ENCODE measurements at places on chromosomes 1 and 21.

DNA sequence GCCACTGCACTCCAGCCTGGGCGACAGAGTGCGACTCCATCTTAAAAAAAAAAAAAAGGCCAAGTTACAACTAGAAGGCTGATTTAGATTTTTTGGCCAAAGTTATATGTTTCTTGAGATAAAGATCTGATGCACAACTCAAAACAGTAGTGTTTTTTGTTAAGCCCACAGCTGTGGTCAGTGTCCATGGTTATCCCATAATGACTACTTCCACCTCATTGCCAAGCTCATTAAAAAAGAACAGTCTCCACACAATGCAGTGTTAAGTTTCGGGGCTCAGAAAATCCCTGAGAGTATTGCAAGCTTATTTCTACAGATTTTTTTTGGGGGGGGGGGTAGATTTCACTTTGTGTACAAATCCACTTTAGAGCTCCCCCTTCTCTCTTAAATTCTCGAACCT, 120.5 kb downstream of the RUNX1 start:
- no peak for DNase-seq

DNA sequence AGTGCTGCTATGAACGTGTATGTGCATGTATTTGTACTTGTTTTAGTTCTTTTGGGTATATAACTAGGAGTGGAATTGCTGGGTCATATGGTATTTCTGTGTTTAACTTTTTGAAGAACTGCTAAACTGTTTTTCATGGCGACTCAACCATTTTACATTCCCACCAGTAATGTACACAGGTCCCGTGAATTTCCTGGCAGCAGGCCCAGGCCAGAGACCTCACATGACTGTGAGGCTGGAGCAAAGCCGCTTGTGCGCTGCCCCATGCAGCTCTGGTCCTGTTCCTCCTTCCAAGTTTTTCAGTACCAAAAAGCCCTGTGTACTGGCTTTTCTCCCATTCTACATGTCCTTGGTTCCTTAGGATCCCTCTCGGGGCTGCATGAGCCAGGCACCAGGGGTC, 29.6 kb downstream of the ACOT11 start:
- DNase-seq: no peak

DNA sequence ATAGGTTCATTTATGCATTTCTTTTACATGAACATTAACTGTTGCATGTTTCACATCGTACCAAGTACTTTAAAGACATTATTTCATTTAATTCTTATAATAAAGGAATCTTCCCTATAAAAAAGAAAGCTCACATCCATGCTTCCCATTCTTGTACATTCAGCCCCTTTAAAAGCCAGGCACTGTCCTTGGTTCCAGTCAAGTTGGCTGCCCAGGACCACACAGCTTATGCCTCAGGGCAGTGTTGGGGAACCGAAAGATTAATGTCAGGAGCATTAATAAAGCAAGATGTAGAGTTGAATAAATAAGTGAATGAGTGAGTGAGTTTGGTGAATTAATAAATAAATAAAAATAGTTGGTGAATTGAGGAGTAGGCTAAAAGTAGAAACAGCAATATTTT, 409.4 kb upstream of the DAB1 start:
- DNase-seq: no peak

GRCh38 chr1:165855010-165855838, 27.8 kb downstream of the UCK2 start:
- DNase-seq: no peak

DNA sequence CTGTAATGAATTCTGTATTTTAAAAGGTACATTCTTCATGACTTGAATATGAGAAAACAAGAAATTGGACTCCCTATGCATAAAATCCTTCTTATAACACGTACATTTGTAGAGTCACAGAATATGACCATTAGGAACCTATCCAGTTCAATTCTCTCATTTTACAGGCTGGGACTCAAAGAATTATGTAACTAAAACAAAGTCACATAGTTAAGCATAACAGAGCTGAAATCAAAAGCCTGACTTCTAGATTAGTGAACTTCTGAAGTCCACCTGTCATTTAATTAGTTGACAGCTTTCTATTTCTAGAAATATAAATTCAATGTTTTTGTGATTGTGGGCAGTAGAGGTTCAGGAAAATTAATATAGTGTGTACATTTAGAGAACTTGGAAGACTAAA, 20.3 kb upstream of the TTLL7 start:
- DNase-seq: no peak
